ENCODE measurements at places on chromosomes 7 and 10. TPM values are rescaled to one million over a fixed set of nuclear protein-coding genes. Genes with fewer than 3 reads are reported as not detected.
A peak's percentile ranks its signal among the peaks of the same experiment; 100 is the strongest.

DNA sequence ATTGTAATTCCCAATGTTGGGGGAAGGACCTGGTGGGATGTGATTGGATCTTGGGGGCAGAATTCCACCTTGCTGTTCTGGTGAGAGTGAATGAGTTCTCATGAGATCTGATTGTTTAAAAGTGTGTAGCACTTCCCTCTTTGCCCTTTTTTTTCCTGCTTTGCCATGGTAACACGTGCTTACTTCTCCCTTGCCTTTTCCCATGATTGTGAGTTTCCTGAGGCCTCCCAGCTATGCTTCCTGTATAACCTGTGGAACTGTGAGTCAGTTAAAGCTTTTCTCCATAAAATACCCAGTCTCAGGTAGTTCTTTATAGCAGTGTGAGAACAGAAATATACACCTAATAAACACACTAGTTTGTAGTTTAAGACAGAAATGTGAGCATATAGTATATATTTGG is 166.8 kb upstream of the MAGI2 start:
- peak; percentile 67 for DNase-seq

Gene ACTL6B
- total RNA-seq, result 0.13 TPM

GRCh38 chr7:130381468-130382312 is 1.4 kb downstream of the CPA1 start:
- no peak for DNase-seq

DNA sequence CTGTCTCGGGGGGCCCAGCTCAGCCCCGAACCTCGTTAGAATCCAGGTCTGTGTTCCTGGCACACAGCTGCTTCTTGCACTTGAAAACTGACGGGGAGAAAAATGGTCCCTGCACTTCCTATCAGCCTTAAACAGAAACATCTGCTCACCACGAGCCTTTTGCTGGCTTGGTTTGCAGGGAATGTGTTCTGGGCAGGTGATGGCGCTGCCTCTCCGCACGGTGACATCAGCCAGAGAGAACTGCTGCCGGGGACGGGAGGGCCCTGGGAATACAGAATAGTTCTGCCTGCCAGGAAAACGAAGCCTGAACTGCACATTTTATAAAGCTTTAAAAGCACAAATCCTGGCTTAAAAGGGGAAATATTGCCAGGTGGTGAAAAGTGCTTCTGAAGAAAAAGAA is 622.5 kb downstream of the TYW1 start:
- no peak for DNase-seq

DNA sequence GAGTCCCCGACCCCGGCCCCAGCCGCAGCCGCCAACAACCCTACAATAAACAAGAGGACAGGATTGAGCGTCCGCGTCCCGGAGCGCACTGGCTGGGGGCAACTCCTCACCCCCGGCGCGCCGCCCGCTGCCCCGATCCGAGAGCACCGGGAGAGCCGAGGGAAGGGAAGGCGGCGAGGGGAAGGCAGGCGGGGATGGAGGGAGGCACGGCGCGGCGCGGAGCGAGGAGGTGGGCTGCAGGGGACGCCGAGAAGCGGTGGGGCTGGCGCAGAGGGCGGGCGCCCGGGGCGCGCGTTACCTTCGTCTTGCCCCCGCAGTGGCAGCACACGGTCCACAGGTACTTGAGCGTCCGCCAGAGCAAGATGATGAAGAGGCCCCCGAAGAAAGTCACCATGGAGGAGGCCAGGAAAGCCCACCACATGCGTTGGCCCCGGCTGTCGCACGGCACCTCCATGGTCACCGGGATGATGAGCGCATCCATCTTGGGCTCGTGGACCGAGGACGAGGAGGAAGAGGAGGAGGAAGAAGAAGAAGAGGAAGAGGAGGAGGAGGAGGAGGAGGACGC is 559 bp downstream of the KCNMA1 start:
- no peak for DNase-seq

DNA sequence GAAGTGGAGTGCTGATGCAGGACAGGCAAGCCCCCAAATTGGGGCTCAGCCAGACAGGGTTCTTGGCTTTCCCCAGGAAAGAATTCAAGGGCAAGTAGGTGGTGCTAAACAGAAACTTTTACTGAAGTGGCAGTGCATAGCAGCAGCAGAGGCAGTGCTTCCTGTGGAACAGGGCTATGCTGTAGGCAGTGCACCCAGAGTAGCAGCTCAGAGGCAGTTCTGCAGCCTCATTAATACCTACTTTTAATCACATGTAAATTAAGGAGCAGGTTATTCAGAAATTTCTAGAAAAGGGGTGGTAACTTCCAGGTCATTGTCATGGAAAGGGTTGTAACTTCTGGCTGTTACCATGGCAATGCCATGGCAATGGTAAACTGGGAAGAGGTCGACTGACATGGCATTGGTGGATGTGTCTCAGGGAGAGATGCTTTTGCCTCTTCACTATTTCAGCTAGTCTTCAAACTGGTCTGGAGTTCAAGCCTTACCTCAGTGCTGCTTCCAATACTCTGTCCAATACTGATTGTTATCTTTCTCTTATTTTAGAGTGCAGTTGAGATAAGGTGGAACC is 29.2 kb downstream of the PRSS58 start:
- DNase-seq, result no peak

Gene CFAP69
- total RNA-seq, result 9.2 TPM

Gene COBL
- total RNA-seq, result 7.6 TPM

Gene HTR5A
- total RNA-seq, result not detected
